Cerebellum (tissue), 4 donors: ENCODE measurements at places on chromosomes 7 and 10. TPM values are rescaled to one million over a fixed set of nuclear protein-coding genes. Genes with fewer than 3 reads are reported as not detected.

DNA sequence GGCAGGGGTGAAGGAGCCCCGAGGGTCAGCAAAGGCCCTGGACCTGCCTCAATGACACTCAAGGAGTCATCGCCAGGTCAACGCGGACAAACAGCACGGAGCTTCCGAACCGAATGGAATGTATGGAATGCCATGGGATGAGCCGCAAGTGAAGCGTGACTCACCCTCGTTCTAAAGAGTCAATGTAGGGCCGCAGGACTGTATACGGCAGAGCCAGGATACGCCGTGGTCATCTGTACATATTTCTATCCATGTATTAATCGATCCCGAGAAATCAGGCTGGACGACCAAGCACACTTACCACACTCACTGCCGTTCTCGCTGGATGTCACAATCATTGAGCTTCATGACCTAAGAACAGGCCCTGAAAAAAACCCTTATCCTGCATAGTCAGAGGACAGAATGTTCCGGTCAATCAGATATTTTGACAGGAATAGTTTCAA, 4.3 kb downstream of the SNX8 start:
- no peak for DNase-seq

DNA sequence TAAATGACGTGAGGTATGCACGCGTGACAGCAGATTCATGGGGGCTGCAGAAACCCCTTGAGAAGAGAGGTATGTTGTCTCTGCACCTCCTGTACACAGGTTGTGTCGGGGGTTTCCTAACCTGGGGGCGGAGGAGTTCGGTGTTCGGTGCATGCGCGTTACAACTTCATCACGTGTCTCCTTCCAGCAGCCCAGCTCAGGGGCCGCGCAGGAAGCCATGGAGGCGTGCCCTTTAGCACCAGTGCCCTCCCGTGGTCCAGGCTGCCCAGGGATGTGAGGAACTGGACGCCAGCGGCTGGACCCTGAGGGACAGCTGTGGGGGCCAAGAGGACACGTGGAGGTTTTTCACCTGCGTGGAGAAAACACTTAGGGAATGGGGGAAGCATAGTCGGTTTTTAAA, 186.4 kb downstream of the EBF3 start:
- DNase-seq = no peak

DNA sequence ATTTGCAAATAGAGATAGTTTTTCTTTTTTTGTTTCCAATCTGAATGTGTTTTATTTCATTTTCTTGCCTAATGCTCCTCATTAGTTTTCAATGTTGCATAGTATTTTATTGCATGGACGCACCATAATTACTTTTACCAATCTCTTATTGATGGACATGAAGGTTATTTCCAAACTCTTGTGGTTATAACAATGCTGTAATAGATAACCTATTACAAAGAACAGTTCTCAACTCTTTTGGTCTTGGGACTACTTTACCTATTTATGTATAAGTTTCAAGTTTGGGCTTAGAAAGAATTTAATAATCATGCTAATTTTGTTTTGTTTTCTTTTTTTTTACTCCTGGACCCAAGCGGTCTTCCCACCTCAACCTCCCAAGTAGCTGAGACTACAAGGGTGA, 7.0 kb downstream of the SHLD2 start:
- DNase-seq = no peak

GRCh38 chr10:62456611-62457101, 82.5 kb downstream of the ZNF365 start:
- DNase-seq = no peak

DNA sequence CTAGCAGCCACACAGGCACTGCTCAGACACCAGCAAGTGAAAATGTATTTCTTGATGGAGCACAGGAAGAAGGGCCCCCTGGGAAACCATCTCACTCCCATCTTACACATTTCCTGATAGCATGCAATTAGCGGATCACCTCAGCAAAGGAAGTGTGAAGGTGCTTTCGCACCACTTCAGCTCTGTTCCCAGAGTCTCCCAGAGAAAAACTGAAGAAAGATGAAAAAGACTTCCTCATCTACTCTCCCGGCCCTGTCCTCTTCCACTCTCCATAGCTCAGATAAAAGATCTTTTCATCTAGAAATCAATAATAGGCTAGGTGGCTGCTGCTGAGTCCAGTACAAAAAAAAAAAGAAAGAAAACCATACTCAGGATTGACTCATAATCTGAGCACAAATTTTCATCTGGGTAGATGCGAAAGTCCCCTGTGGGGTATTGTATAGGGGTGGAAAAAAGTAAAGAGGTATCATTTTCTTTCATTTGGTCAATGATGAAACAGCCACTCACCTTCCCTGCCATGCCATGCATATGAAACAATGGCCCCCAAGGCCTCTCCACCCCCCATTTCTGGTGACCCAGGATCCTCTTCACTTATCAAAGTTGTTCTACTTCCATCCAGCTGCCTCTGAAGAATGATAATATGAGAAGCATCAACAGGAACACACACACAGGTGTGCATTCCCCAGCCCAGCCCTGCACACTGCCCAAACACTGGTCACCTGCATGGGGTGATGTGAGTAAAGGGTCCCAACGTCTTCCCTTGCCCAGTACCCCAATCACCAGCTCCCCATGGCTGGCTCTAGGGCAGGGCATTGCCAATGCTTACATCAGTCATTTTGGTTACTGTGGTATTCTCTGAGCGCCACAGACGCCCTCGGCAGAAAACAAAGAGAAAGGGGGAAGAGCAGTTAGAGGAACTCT, 48.8 kb upstream of the DGKI start:
- no peak for DNase-seq

GRCh38 chr7:157129200-157129599, 9.5 kb upstream of the UBE3C start:
- DNase-seq = no peak

DNA sequence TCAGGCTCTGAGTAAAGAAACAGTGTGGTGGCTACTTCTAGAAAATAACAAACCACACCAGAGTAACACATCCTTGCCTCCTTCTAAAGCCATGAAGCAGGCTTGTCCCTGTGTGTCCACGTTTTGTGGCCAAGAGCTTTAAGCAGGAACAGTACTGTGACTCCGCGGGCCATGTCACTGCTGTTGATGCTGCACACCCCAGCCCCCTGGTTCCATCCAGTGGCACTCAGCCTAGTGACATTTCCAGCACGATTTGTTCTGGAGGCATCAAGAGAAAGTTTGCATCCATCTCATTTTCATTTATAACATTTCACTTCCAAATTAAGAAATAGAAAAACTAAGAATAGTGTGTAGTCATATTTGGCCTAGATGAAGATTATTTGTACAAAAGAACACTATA, 211.3 kb downstream of the PAXIP1 start:
- DNase-seq = no peak

- no peak for DNase-seq
Measured at GRCh38 chr7:65285906-65286864, 87.5 kb upstream of the ZNF92 start.

DNA sequence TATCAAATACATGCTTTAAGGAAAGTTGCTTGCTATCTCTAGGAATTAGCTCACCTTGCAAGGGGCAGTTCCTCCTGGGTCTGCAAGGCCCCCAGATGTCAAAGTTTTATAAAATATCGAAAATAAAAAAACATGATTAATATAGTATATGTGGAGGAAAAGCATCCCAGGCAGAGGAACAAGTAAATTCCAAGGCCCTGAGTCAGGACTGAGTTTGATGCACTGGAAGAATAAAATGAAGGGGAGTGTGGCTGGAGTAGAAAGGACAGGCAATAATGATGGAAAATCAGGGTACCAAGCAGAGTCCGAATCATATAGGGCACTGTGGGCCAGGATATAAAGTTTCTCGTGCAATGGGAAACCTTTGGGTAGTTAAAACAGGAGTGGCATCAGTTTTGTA, 112.4 kb upstream of the EEPD1 start:
- no peak for DNase-seq

DNA sequence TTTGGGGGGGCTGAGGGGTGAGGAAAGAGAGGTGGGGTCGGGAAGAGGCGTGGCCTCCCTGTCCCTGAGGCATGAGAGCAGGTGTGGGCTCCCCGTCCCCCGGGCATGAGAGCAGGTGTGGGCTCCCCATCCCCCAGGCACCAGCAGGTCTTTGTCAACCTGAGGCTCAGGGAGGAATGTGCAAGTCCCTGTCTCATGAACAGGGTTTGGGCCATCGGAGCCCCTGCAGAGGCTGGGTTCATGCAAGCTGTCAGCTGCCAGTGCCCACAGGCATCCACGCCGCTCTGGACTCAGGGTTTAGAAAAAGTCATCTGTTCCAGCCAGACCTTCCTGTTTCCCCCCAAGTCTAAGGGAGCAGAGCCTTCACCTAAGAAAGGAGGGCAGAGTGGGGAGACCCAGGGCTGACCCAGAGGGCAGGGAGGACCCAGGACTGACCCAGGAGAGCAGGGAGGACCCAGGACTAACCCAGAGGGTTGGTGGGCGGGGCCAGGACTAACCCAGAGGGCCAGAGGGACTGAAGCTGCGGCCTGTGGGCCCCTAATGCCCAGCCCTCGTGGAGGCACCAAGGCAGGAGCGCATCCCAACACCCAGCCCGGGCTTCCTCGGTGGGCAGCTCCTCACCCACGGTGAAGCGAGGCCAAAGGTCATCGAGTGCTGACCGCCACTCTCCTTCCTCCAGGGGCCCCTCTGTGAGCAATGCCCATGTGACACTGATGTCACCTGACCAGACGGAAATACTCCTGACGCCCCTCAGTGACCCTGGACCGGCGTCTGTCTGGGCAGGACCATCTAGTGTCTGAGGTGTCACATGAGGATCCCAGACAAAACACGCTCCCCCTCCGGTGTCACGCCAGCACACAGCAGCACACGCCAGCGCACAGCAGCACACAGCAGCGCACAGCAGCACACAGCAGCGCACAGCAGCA, 28.9 kb upstream of the GPR146 start:
- no peak for DNase-seq

GRCh38 chr7:137992550-137993394, 9.1 kb downstream of the CREB3L2 start:
- DNase-seq = no peak

GRCh38 chr7:70539205-70539604, 592.7 kb upstream of the GALNT17 start:
- peak; percentile 44 for DNase-seq

DNA sequence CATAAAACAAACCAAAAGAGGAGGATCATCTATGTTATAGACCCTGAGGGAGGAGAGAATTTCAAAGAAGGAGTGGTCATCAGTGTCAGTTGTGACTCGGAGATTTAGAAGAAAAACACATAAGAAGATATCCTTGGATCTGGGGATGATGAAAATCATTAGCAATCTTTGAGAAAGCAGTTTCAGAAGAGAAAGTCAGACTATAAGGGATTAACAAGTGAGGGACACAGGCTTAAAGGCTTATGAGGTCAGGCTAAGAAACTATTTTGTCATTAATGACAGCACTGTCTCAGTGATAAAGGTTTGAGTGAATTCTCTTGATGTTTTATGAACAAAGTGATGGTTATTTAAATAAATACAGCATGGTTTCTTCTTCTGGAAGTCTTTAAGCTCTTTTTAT, 6.1 kb upstream of the GPR85 start:
- DNase-seq = no peak

DNA sequence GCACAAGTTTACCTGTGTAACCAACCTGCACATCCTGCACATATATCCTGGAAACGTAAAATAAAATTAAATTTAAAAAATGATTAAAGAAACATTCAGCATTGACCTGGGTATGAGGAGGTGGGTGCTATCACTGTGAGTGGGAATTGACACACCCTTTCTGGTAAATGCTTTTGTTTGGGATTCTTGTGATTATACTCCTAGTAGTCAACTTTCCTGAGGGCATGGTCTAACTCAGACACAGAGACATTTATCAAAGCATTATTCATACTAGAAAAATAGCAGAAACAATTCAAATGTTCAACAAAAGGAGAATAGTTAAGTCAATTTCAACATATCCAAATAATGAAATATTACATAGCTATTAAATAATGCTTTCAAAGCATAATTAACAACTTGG, 44.2 kb downstream of the CNNM2 start:
- no peak for DNase-seq

DNA sequence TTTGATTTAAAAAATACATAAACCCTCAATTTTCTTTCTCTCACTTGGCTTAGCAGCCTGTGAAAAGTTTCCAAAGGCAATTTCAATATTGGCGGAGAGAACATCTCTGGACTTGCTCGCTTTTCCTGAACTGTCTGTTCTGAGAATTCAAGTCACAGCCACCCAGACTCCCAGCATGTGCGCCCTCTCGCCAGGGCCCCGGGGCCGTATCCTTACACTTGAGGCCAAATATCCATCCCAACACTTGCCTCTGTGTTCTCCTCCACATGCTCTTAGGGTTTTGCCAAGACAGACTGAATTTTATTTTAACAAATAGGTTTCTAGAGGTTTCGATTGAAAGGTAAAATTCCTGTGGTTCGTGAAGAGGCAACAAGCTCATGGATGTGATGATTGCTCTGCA, 111.5 kb upstream of the GPR26 start:
- no peak for DNase-seq

- no peak for DNase-seq
Measured at GRCh38 chr7:22629056-22629455, 97.9 kb upstream of the IL6 start.

GRCh38 chr7:148161776-148162175, 428.8 kb upstream of the C7orf33 start:
- DNase-seq = no peak

DNA sequence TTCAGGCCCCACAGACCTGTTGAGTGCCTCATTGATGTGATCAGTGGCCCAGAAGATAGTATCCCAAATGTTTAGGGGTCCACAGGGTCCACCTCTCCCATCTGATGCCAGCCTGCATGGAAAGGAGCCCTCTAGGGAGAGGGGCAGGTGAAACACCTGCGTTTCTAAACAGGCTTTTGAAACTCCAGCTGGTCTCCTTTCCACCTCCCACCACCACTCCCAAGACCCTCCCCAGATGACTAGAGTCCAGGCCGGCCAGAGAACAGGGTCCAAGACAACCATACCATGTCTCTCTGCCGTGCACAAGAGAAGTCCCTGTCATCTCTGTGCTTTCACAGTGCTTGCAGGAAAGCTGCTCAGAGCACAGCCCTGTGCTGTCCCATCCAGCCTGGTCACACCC, 105.0 kb upstream of the NANOS1 start:
- no peak for DNase-seq

GRCh38 chr10:49458869-49459268, 63.0 kb upstream of the DRGX start:
- DNase-seq = no peak

GRCh38 chr7:124366118-124366517, 333.3 kb upstream of the TMEM229A start:
- DNase-seq = no peak

GRCh38 chr10:124130198-124130900, 37.0 kb upstream of the CHST15 start:
- no peak for DNase-seq

- no peak for DNase-seq
Measured at GRCh38 chr7:32501522-32501921, 6.2 kb downstream of the AVL9 start.

GRCh38 chr10:49550563-49550962, 11.6 kb upstream of the ERCC6 start:
- DNase-seq = no peak

GNG11 gene
- 5.1 TPM for total RNA-seq

CCDC136 gene
- total RNA-seq = 79.1 TPM

FGFR2 gene
- 28.7 TPM for total RNA-seq

PFKFB3 gene
- 27.0 TPM for total RNA-seq

CRHR2 gene
- 0.27 TPM for total RNA-seq

CAV2 gene
- 11.5 TPM for total RNA-seq

CCL24 gene
- not detected for total RNA-seq

GPR85 gene
- total RNA-seq = 58.8 TPM

PNLIPRP2 gene
- total RNA-seq = not detected
